ENCODE measurements at places on chromosomes 5 and 9.

DNA sequence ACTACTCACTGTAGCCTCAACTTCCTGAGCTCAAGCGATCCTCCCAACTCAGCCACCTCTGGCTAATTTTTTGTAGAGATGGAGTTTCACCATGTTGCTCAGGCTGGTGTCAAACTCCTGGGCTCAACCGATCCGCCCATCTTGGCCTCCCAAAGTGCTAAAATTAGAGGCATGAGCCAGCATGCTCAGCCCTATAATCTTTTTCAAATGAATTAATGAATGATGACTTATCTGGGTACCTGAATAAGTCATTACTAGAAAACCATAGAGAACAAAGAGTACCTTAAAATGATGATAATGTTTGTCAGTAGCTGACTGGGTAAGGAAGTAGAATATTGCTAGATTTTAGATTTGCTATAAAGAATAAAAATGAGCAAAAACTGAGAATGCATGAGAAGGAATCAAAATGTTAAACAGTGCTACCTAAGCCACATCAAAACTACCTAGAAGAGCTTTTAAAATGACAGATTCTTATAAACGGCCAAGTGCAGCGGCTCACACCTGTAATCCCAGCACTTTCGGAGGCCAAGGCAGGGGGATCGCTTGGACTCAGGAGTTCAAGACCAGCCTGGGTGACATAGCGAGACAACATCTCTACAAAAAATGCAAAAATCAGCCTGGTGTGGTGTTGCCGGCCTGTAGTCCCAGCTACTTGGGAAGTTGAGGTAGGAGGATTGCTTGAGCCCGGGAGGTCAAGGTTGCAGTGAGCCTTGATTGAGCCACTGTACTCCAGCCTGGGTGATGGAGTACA is 13.6 kb downstream of the FNBP1 start:
- DNase-seq: no peak

- DNase-seq: no peak
Observed at GRCh38 chr5:171521219-171521633, 101.8 kb downstream of the FGF18 start.

- DNase-seq: no peak
Observed at GRCh38 chr9:13567833-13568232, 288.3 kb upstream of the MPDZ start.

GRCh38 chr9:134057751-134058701 is 9.8 kb downstream of the BRD3 start:
- no peak for DNase-seq

DNA sequence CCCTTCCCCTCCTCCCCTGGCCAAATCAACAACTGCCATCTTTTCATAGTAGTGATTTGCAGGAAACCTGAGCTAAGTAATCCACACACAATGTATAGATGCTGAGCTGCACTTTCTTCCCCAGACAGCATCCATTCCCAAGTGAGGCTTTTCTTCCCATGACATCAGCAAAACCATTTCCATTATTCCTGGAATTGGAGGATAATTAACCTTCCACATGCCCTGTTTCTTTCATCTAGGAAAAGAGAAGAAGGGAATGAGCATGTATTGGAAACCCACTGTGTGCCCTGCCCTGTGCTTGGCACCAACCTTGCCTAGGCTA is 268.0 kb downstream of the ZSWIM6 start:
- DNase-seq: no peak

DNA sequence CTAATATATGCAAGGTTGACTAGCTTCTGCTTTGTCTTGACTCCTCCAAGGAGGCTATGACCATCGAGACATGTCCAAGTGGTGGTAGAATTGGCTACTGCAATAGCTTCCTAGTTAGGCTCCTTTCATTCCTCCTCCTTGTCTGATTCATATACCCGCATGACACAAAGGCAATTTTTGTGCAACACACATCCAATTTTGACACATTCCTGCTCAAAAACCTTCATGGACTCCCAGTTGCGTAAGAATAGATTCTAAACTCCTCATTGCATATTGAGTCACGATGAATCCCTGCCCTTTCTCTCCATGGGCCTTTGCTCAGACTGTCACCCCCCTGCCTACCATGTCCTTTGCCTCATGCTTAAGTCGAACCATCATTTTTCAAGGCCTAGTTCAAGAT is 344.5 kb downstream of the ACTL7B start:
- no peak for DNase-seq

GRCh38 chr5:142837081-142837725 is 67.0 kb downstream of the ARHGAP26 start:
- DNase-seq: no peak

DNA sequence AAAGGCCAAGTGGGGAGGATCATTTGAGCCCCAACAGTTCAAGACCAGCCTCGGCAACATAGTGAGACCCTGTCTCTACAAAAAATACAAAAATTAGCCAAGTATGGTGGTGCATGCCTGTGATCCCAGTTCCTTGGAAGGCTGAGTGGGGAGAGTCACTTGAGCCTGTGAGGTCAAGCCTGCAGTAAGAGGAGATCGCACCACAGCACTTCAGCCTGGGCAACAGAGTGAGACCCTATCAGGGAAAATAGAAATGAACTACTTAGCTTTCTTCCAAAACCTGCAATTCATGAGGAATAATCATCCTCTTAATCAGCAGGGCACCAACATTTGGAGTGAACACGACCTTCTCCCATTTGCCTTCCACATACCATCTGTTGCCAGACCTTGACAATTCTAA is 96.1 kb downstream of the OR2K2 start:
- no peak for DNase-seq

- no peak for DNase-seq
Observed at GRCh38 chr5:151168602-151169344, 11.2 kb upstream of the ANXA6 start.

DNA sequence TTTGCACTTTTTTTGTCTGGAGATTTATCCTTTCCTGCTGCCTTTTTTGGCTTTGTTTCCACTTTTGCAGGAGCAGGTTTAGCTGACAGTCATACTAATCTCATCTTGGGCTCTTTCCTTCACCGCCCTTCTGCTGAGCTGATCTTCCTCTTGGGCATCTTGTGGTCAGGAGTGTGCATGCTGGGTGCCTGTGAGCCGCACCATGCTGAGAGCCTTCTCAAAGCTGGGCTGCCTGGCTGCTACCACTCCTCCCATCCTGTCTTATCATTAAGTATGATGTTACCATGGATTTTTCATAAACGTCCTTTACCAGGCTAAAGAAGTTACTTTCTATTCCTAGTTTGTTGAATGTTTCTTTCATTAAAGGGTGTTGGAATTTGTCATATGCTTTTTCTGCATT is 49.5 kb upstream of the MCCC2 start:
- no peak for DNase-seq

Measured in stimulated activated CD4-positive, alpha-beta T cell treated with anti-CD3 and anti-CD28 coated beads, Interleukin-1b, Interleukin-23, amount 100 ng/mL, for 1 hour (primary cell).